ENCODE measurements at places on chromosomes 7 and 10.

GRCh38 chr10:73263693-73264347 is 11.4 kb upstream of the MRPS16 start:
- peak; percentile 37 for DNase-seq

DNA sequence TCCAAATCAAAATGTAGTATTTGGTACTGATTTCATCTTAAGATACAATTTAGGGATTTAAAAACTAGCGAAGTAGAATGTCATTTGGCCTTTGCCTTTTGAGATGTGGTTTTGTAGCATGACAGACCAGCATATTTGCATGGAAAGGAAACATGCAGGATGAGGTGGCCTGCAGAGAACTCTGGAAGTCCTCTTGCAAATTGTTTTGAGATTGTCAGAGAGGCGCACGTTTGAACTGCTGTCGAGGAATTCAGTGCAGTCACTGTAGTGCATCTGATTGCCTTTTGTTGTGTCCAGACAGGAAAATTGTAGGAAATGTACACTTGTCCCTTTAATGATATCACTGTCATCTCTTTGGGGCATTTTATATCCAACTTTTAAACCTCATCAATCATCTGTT is 136.7 kb downstream of the CELF2 start:
- no peak for DNase-seq

- peak; percentile 42 for DNase-seq
Measured at GRCh38 chr7:131564640-131565039, 8.2 kb upstream of the PODXL start.

- DNase-seq, result no peak
Measured at GRCh38 chr7:110760341-110760740, 330.6 kb upstream of the LRRN3 start.

GRCh38 chr7:29763266-29763665 is 43.0 kb upstream of the WIPF3 start:
- no peak for DNase-seq

All from KBM-7 (cell line).